ENCODE measurements at places on chromosomes 16 and 17.
A peak's percentile ranks its signal among the peaks of the same experiment; 100 is the strongest.

DNA sequence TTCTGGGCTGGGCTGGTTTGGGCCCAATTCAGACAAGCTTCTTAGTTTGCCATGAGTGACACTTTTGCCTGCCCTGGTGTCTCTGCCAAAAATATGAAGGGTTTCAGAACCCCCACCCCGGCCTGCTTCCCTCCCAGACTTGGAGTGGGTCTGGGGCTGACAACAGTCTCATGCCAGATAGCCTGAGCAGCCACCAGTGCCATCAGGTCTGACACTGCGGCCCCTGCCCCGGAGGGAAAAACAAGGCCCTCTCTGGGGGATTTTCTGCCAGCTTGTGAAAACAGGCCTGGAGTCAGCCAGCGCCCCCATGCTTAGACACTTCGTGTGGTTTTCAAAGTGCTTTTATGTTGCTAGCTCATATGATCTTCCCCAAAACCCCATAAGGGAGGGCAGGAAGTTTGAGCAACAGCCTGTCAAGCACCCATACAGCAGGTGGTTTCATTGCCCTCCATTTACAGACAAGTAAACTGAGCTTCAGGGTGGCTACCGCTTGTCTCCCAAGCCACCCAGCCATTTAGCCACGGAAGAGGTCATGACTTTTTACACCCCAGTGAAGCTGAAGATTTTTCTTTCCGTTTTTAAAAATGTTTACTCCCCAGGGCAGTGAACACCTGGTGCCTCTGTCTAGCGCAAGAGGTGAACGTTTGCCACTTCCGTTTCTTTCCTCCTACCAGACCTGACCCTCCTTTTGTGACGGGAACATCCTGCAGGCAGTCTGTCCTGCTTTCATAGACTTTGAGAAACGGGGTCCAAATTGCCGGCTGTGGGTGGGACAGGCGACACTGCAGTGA lies 300.6 kb downstream of the SEC14L1 start:
- DNase-seq, result peak; percentile 57

DNA sequence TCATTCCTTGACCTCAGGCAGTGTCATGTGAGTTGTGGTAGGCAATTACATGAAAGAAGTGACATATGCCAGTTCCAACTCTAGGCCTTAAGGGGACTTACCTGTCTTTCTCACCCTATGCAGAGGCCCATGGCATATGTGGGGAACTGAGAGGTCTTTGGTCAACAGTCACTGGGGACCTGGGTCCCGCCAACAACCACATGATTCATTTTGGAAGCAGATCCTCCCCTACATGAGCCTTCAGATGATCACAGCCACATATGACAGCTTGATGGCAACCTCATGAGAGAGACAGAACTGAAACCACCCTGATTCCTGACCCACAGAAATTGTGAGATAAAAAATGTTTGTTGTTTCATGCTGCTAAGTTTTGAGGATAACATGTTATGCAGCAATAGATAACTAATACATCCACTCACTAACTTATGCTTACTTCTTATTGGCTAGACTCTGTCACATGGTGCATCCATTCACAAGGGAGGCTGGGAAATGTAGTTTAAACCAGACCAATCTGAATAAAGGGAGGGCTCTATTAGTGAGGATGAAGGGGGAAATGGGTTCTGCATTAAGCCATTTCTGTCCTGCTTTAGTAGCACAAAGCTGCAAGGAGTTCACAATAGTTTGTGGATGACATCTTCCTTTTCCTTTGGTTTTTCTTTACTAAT lies 298.2 kb downstream of the HAPSTR1 start:
- no peak for DNase-seq

GRCh38 chr16:5761592-5761991 lies 664.0 kb upstream of the EEF2KMT start:
- no peak for DNase-seq

DNA sequence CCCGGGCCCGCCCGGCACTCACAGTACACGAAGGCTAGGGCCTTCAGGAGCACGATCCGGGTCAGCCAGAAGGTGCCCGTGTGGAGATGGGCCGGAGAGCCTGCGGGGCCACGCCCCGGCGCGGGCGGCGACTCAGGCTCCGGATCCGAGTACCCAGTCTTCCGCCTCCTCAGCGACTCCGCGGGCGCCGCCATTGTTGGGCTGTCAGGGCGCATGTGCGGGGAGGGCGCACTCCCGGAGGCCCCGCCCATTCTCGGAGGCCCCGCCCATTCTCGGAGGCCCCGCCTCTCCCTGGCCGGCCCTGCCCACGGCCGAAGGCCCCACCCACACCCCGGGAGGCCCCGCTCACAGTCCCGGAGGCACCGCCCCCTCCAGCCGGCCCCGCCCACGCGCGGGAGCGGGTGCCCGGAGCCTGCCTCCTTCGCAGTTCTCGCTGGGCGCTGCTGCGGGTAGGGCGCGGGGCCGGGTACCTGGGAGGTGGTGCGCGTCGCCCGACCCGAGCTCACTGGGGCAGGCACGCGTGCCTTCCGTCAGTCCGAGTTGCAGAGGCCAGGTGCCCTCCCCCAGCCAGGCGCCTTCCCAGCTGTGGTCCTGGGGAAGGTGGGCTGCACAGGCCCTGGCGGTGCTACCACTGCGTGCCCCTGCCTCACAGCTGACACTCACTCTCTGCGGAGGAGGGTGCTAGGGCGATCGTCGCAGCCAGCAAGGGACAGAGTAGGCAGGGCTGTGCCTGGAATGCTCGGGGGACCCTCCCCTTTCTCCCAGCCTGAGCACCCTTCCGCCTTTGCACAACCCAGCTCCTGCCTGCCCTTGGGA lies at the start of gene LMF1:
Gene LMF1 (minus strand): TSS at position 219 of the 816 bp plus-strand sequence. CDS start 4 bp downstream, at position 215.
- peak; percentile 97 for DNase-seq

DNA sequence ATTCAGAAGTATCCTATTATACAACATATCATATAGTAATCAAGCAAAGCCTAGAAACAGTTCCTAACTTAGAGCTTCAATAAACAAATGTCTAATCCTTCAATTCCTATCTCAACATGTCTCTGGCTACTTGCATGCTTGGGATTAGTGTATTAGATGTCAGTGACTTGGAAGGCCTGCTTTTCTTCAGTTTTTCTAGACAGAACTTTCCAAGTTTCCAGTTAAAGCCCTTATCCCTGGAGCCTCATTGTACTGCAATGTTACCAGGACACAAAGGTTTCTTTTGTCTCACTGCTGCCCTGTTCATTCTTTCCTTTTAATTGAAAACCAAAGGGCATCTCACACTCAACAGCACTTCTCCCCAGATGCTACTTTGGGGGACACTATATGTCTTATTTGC lies 16.5 kb downstream of the PSME3IP1 start:
- DNase-seq, result no peak

GRCh38 chr16:27109666-27110523 lies 43.2 kb downstream of the C16orf82 start:
- peak; percentile 90 for DNase-seq

- DNase-seq, result no peak
Measured at GRCh38 chr17:55427587-55427882, 5.9 kb upstream of the MMD start.
